Lung (tissue), 17 donors: ENCODE measurements at places on chromosomes 7 and 10. TPM values are rescaled to one million over a fixed set of nuclear protein-coding genes. Genes with fewer than 3 reads are reported as not detected.

GRCh38 chr7:42843205-42843800, 68.6 kb downstream of the C7orf25 start:
- peak; percentile 72 for DNase-seq
- no peak overlapping the region for H3K4me3 ChIP-seq
- no peak overlapping the region for H3K27ac ChIP-seq
- no peaks in the 10 kb centered on the region for H3K36me3 ChIP-seq
- no peaks in the 10 kb centered on the region for H3K4me1 ChIP-seq

- no peak overlapping the region for H3K4me3 ChIP-seq
- no peak for DNase-seq
- H3K36me3 ChIP-seq = no peaks in the 10 kb centered on the region
- no peaks in the 10 kb centered on the region for H3K27me3 ChIP-seq
Measured at GRCh38 chr7:7335909-7336308, 153.6 kb downstream of the C1GALT1 start.

DNA sequence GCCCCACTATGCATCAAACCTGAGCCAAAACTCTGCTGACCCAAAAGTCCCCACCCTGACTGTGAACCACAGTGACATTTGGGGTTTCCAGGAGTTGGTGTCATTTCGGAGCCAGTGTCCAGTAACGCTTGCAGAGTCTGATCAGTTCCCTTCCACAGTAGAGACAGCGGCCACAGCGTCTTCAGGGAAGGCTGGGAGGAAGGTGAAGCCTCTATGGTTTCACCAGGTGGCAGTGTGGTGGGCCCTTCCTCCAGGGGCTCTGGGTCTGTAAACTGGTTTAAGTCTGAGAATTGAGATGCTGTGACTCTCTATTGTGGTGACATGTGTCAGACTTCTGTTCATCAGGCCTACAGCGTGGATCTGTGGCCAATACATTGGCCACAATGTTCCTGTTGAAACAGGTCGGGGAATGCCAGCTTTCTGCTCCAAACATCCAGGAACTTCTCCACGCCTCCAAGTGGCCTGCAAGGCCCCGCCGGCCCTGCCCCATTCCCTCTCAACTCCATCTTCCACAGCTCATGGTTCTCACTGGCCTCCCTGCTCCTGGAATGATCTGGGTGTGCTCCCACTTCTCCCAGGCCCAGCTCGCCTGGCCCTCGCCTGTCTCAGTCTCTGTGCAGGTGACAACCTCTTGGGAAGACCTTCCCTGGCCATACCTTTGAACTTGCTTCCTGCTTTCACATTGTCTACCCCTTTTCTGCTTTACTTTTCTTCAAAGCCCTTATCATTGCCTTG, 124.5 kb upstream of the FAM20C start:
- no peaks in the 10 kb centered on the region for H3K27me3 ChIP-seq
- H3K36me3 ChIP-seq = no peaks in the 10 kb centered on the region
- H3K4me3 ChIP-seq = no peak overlapping the region
- DNase-seq = no peak
- no peak overlapping the region for H3K27ac ChIP-seq

DNA sequence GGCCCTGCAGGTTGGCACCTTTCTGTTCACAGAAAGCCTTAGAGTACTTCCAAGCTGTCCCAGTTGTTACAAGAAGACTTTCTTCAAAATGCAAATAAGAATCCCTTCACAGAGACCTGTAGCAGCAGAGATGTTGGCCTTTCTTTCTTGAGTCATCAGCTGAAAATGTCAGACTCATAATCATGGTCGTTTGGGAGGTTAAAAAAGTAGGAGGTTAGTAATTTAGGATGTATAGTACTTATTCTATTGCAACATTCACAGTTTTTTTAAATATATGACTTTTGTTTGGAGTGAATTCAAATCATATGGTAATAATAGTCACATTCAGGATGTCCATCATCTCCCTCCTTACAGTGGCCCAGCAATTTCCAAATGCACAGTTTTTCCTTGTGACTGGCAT, 223.9 kb upstream of the GLI3 start:
- H3K27ac ChIP-seq = no peak overlapping the region
- no peak overlapping the region for H3K4me3 ChIP-seq
- DNase-seq = no peak
- no peaks in the 10 kb centered on the region for H3K27me3 ChIP-seq
- no peaks in the 10 kb centered on the region for H3K36me3 ChIP-seq
- no peaks in the 10 kb centered on the region for H3K4me1 ChIP-seq

- peaks cover 1% of the 10 kb centered on the region for H3K4me1 ChIP-seq
- DNase-seq = no peak
- peaks cover 2% of the 10 kb centered on the region for H3K36me3 ChIP-seq
- no peak overlapping the region for H3K4me3 ChIP-seq
Measured at GRCh38 chr7:47556511-47557180, 25.3 kb downstream of the TNS3 start.

CPXM2 gene
- total RNA-seq = 2.3 TPM

CFAP69 gene
- 13.0 TPM for total RNA-seq
